ENCODE measurements at places on chromosomes 5 and 9. TPM values are rescaled to one million over a fixed set of nuclear protein-coding genes. Genes with fewer than 3 reads are reported as not detected.

DNA sequence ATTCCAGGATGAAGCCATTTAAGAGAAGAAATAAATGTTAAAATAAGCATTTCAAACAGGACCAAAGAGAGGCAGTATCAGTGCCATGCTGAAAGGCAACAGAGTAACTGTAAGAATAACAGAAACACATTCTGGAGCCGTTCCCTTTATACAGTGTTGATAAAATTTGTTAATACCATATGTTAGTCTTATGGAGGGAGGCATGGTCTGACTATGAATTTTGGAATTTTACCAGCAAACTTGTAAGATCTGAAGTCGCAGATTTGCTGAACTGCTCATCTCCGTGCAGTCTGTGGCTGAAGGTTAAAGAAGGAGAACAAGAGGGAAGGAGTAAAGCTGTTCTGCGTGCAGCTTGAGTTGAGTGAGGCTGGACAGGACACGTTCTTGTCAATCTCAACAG is 508.4 kb downstream of the NFIB start:
- no peaks in the 10 kb centered on the region for H3K27me3 ChIP-seq
- no peaks in the 10 kb centered on the region for H3K36me3 ChIP-seq
- H3K4me3 ChIP-seq = no peak overlapping the region
- DNase-seq = no peak

DNA sequence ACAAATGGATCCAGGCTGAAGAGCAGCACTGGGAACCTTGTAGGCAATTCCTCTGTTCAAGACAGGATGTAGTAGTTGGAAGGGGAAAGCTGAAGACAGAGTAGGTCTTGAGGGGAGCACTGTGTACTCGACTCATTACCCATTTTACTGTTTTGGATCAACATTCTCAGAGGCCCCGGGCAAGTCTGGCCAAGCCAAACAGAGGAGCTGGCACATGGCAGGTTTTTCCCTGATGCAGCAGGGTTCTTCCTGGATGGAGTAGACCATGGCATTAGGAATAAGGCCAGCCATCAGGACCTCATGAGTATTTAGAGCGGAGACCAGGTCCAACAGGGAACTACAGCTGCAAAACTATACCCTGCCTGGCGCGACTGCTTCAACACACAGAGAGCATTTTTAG is 4.4 kb downstream of the SVEP1 start:
- H3K27me3 ChIP-seq = no peaks in the 10 kb centered on the region
- H3K4me3 ChIP-seq = no peak overlapping the region
- no peaks in the 10 kb centered on the region for H3K36me3 ChIP-seq
- peaks cover 2% of the 10 kb centered on the region for H3K4me1 ChIP-seq

- peak; percentile 37 for DNase-seq
- no peak overlapping the region for H3K27ac ChIP-seq
- no peaks in the 10 kb centered on the region for H3K27me3 ChIP-seq
- H3K4me1 ChIP-seq = peaks cover 3% of the 10 kb centered on the region
- H3K4me3 ChIP-seq = no peak overlapping the region
These were observed 108.6 kb downstream of the FGF18 start for GRCh38 chr5:171528036-171528435.

GRCh38 chr5:2143646-2144353 is 261.1 kb upstream of the IRX4 start:
- H3K27me3 ChIP-seq = no peaks in the 10 kb centered on the region
- H3K27ac ChIP-seq = no peak overlapping the region
- no peak overlapping the region for H3K4me3 ChIP-seq
- H3K36me3 ChIP-seq = no peaks in the 10 kb centered on the region
- no peaks in the 10 kb centered on the region for H3K4me1 ChIP-seq

- peak within 1 kb of the TSS; percentile 87 for H3K27ac ChIP-seq
- H3K4me3 ChIP-seq = peak within 1 kb of the TSS; percentile 64
- H3K36me3 ChIP-seq = no peaks in the 10 kb centered on the region
- DNase-seq = no peak
- H3K4me1 ChIP-seq = peaks cover 5% of the 10 kb centered on the region
These were observed at the start of gene NPR2 for GRCh38 chr9:35791297-35791921. Gene NPR2, plus strand, starts transcription at chr9:35791591. Its CDS starts 818 bp downstream, at chr9:35792409.

DNA sequence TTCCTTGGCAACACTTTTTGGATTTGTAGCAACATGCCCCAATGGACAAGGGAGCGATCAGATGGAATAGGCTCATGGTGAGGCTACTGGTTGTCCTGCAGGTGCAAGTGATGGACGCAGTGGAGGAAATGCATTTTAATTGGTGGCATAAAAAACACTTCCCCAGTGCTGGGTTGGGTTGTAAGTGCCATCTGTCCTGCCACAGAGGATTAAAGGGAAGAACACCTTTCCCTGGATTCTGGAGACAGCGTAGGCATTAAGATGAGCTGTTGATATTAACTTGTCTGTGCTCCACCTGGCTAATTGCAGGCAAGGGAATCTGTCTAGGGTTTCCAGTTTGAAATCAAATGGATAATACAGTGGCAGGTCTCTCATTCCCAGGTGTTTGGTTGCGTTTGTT is 173.4 kb downstream of the ZNF462 start:
- no peaks in the 10 kb centered on the region for H3K4me1 ChIP-seq
- H3K27ac ChIP-seq = no peak overlapping the region
- no peaks in the 10 kb centered on the region for H3K27me3 ChIP-seq
- no peak for DNase-seq

DNA sequence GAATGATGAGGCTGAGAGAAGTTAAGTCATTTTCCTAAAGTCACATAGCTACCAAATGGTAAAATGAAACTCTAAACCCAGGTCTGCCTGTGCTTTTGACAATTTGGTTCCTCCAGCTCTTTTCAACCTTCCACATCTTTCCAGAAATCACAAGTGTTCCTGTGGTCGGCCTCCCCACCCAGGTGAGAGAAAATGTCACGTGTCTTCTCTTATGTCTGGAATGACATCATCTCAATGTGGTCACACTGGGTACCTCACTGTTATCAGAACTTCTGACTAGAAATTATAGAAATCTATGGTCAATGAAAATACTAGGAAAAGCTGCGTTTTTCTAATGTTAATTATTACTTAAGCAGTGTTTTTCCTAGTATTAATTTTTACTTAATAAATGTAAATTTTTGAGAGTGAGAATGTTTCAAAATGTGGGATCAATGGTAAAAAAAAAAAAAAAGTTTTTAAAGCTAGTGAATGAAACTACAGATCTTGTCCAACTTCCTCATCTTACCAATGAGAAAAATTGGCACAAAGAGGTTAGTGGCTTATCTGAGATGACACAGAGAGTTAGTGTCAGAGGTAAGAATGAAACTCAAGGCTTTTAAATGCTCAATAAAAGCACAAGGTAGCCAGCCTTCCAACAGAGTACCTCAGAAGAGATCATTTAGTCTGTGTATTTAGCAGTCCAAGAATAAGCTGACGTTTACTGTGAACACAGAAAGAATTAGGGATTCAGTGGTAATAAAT is 228.7 kb upstream of the NR4A3 start:
- no peaks in the 10 kb centered on the region for H3K27me3 ChIP-seq
- no peaks in the 10 kb centered on the region for H3K4me1 ChIP-seq
- H3K4me3 ChIP-seq = no peak overlapping the region
- no peaks in the 10 kb centered on the region for H3K36me3 ChIP-seq
- H3K27ac ChIP-seq = no peak overlapping the region

GRCh38 chr5:143674469-143674786 is 137.5 kb upstream of the HMHB1 start:
- no peak overlapping the region for H3K4me3 ChIP-seq
- H3K36me3 ChIP-seq = no peaks in the 10 kb centered on the region
- H3K27me3 ChIP-seq = no peaks in the 10 kb centered on the region
- H3K27ac ChIP-seq = no peak overlapping the region

KIF20A gene
- total RNA-seq = not detected

S100Z gene
- total RNA-seq = not detected

UBE2QL1 gene
- total RNA-seq = 0.85 TPM

LECT2 gene
- not detected for total RNA-seq

All from ascending aorta (tissue), 2 donors.